ENCODE measurements at places on chromosomes 5 and 9.

GRCh38 chr5:127077366-127077765 lies 4.1 kb upstream of the C5orf63 start:
- no peak for DNase-seq

GRCh38 chr5:132687995-132688394 lies 14.2 kb downstream of the IL4 start:
- DNase-seq, result no peak

- DNase-seq, result no peak
Observed at GRCh38 chr5:148387325-148387724, 3.6 kb downstream of the FBXO38 start.

DNA sequence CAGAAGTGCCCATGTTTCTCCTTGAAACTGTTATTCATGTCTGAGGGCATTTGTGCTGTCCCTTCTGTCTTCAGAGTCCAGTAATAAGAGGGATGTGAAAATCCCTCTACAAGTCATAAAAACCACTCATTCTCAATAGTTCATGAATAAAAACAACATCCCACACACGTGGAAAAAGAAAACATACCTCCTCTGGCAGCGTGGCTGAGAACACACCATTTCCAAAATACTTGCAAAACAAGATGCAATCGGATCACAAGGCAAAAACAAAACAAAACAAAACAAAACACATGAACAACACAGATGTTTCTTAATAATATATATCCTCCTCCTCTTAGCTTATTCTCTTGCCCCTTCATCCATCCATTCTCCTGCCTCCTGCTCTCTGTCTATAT lies 71.0 kb upstream of the EQTN start:
- no peak for DNase-seq

DNA sequence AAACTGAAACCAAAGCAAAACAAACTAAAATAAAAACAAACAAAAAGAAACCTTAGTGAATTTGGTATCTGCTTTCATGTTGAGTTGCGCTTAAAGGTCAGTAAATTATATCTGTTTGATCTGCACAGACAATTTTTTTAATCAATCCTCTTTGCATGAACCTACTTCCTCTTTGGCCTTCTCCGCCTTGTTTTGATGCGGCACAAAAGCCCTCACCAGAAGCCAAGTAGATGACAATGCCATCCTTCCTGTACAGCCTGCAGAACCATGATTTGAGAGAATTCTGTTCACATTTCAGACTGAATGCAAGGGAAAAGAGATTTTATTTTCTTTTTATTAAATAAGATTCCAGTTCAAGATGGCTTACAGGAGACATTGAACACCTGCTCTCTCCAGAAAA lies 473.6 kb upstream of the FTMT start:
- no peak for DNase-seq

- DNase-seq, result no peak
Observed at GRCh38 chr5:54390015-54390414, 65.5 kb upstream of the HSPB3 start.

GRCh38 chr5:78698191-78698791 lies 49.7 kb upstream of the LHFPL2 start:
- DNase-seq, result peak; percentile 82

DNA sequence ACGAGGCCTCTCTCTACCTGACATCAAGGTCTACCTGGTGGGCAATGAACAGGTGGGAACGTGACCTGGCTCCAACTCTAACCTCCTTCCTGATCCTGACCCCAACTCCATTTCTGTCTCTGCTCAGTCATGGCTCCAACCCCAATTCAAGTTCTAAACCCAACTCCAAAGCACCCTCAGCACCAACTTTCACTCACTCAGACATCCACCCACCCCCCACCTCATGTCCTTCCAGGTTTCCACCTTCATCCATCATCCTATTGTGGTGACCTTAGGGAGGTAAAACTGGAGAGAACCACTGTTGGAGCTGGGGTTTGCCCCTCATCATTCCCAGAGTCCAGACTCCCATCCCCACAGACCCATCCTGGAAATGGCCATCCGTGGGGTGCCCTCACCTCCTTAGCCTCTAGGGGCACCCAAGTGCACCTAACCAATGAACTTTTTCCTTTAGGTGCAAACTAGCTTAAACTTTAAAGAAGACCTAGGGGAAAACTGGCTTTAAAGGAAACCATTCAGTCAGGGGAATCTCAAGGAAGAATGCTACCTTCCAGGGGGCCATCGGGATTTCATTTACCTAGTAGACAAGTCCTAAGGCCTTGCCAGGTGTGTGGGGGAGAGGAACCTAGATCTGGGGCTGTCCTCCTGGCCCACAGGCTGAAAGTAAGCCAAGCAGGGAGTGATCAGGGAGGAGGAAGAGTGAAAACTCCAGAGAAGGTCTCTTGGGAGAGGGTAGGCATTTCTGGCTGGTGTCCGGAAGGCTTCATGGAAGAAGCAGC lies 11.3 kb downstream of the RGS14 start:
- DNase-seq, result no peak

GRCh38 chr9:123868002-123868401 lies 61.9 kb downstream of the DENND1A start:
- no peak for DNase-seq

GRCh38 chr5:119418606-119419100 lies 33.6 kb upstream of the HSD17B4 start:
- no peak for DNase-seq

DNA sequence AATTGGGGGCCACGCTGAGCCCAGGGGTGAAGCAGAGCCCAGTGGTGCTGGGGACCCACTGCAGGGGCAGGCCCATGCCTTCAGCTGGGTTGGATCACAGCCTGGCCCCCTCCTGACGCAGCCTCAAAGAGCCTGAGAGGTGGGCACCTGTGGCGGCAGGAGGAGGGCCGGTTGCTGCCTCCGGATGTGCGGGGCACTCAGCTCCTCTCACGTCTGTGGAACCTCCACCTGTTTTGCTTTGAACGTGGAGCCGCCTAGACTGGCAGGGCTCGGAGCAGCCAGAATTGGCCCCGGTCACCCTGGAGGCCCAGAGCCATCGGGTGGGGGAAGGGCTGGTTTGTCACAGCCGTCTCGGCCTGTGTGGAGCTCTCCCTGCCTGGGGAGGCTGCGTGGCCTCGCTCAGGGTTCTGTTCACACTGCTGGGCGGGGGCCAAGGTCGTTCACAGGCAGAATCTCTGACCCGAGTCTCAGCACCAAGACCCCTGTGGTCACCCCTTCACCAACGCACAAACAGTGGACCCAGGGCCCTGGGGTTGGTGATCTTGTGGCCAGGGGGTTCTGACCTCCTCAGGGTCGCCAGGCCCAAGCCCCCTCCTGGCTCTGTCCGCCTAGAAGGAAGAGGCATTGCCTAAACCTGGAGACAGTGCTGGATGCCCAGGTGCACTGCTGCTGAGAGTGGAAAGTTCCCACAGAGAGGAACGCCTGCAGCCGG lies 9.2 kb upstream of the SLC9A3 start:
- no peak for DNase-seq

GRCh38 chr5:10501554-10502075 lies 59.9 kb downstream of the ROPN1L start:
- DNase-seq, result no peak

DNA sequence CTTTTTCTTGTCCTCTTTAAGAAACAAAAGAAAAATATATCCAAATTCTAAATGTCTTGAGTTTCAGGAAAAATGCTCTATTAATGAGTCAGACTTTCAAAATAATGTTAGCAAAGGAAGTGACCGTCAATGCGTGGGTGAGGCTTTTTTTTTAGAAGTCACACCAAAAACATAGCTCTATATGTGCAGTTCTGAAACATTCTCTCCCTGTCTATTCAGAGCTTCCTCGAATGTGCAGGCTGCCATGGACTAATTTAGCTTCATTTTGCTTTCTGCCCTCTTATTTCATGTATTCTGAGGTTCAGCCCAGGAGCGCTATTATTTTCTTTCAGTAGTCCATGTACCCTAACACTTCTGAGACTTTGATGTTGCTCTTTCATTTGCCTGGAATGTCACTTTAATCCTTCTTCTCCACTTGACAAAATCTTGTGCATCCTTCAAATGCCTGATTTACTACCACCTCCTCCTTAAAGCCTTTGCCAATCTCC lies 72.5 kb upstream of the RASA1 start:
- no peak for DNase-seq

GRCh38 chr5:150624334-150625163 lies 15.9 kb upstream of the SYNPO start:
- DNase-seq, result no peak

DNA sequence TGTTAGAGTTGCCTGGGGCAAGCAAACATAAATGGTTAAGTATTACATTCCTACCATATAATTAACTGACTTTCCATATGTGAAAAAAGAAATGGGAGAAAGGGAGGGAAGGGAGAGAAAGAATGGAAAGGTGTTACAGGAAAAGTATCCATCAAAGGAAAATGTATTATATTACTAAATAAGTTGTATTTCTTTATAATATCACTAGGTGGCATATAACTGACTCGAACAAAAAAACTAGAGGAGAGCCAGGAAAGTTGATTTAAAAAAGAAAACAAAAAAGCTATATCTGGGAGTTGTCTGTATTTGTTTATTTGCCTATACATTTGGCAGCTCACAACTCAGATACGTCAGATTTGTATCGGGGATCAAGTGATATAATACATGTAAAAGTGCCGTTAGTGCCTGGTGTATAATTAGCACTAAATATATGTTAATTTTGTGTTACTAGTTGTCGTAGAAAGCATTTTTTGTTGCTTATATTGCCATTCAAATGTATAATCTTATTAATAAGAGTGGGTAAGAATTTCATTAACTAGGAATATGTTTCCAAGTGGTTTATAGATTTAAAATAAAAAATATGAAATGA lies 59.6 kb upstream of the ADAMTS19 start:
- DNase-seq, result no peak

- no peak for DNase-seq
Observed at GRCh38 chr9:86272221-86272620, 10.1 kb downstream of the ISCA1 start.

GRCh38 chr5:132327252-132327955 lies 33.2 kb downstream of the SLC22A4 start:
- DNase-seq, result no peak

DNA sequence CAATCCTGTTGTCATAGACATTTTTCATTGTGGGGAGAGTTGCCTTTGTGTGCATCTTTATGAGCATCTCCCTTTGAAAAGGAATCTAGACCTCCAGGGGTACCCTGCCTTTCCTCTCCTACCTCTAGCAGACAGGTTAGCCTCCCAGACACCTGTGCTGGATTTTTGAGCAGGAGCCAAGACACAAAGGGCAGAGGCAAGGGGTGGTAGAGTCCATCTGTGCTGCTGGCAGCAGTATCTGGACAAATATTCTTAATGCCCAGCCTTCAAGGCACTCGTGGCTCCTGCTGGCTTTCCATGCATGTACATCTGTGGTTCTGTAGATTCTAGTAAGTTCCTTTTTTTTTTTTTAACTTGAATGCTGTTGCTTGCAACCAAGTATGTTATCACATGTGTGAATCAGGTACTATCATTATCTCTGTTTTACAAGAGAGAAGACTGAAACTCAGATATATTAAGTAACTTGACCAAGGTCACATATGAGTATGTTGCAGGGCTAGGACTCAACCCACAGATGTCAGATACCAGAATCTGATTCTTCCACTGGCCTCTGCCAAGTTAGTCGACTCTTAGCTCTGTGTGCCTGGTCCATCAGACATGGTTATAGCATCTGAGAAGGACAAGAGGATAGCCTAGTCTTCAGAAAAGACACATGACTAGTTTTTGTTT lies 32.9 kb upstream of the GPR151 start:
- DNase-seq, result no peak

- no peak for DNase-seq
Observed at GRCh38 chr5:139495638-139496435, 13.3 kb upstream of the STING1 start.

- no peak for DNase-seq
Observed at GRCh38 chr9:15707000-15707399, 154.2 kb downstream of the CCDC171 start.

- DNase-seq, result no peak
Observed at GRCh38 chr9:135474915-135475314, 4.7 kb upstream of the PPP1R26 start.

- DNase-seq, result no peak
Observed at GRCh38 chr5:107985144-107985543, 314.4 kb upstream of the EFNA5 start.

- DNase-seq, result no peak
Observed at GRCh38 chr9:109401169-109401989, 80.5 kb upstream of the EPB41L4B start.

DNA sequence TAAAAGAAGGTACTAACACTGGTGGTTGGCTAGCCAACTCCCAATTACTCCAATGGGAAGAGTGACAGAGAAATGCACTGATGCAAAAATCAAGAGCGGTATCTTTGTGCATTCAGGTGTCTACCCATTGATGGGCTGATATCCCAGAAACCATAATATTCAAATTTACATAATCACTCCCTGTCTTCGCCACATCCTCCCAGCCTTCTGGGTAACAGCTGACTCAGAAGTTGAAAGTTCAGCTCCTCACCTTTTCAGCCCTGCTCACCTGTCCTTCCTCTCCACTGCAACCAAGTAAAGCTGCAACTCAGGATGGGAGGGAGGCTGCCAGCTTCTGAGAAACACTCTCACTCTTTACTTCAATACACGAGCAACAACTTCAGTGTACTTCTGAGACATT lies 6.9 kb downstream of the SUSD1 start:
- DNase-seq, result no peak

DNA sequence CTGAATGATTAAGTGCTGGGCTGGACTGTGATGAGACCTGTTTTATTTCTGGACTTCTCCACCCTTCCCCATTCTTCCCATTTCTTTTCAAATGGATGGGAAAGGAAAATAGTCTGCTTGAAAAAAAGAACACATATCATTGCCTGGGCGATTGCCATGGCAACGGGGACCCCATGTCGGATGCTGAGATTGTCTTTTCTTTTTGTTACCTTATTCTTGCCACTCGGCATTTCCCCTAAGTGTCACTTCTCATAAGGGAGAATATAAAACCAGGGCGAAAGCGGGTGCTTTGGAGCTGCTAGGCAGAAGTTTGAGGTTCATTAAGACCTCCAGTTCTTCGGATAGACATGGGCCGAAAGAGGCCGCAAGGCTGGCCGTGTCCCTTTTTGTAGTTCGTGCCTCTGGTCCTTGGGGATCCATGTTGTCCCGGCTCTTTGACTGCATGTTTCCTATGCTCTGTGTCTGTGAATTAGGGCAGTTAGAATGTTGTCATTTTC lies 763 bp downstream of the FGD3 start:
- no peak for DNase-seq

DNA sequence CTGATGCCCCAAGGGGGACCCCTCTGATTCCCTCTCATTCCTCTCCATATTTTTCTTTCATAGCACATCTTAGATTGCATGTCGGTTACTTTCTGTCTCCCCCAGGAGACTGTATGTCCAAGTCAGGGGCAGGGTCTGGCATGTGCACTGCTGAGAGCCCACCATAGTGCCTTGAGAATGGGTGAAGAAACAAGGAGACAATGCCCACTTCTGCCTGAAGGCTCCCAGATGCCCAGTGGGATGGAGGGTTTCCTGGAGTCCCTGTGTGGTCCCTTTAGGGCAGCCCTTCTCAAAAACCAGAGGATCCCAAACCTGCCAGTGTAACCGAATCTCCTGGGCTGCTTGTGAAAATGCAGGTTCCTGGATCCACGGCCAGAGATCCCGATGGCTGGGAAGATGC lies 126.5 kb upstream of the LARP1 start:
- no peak for DNase-seq

GRCh38 chr9:6443661-6444060 lies 30.7 kb downstream of the UHRF2 start:
- no peak for DNase-seq
